ENCODE measurements at places on chromosomes 5 and 9. TPM values are rescaled to one million over a fixed set of nuclear protein-coding genes. Genes with fewer than 3 reads are reported as not detected.

KIF12 gene
- polyA plus RNA-seq, result 38.8 TPM

ORM2 gene
- 1.1 TPM for polyA plus RNA-seq

TAF11L5 gene
- not detected for polyA plus RNA-seq

GEMIN5 gene
- 2.7 TPM for polyA plus RNA-seq

MARCOL gene
- polyA plus RNA-seq, result not detected

CFAP77 gene
- polyA plus RNA-seq, result not detected

OCLN gene
- polyA plus RNA-seq, result 1.5 TPM

DAPK1 gene
- polyA plus RNA-seq, result 12.8 TPM

RANBP17 gene
- polyA plus RNA-seq, result 0.85 TPM

CETN3 gene
- polyA plus RNA-seq, result 6.0 TPM

ANKRD31 gene
- 0.12 TPM for polyA plus RNA-seq

PCDHGA5 gene
- 0.34 TPM for polyA plus RNA-seq

DBN1 gene
- polyA plus RNA-seq, result 85.7 TPM

CAMK2A gene
- polyA plus RNA-seq, result 0.06 TPM

WDR38 gene
- polyA plus RNA-seq, result not detected

IL9 gene
- polyA plus RNA-seq, result not detected

MGAT1 gene
- 180 TPM for polyA plus RNA-seq

RFESD gene
- 1.0 TPM for polyA plus RNA-seq

TMEM252 gene
- polyA plus RNA-seq, result 0.34 TPM

OTULINL gene
- 3.1 TPM for polyA plus RNA-seq

TEK gene
- 2.5 TPM for polyA plus RNA-seq

TRAF1 gene
- 5.3 TPM for polyA plus RNA-seq

CKMT2 gene
- 12.2 TPM for polyA plus RNA-seq

PCDHB14 gene
- polyA plus RNA-seq, result 2.5 TPM

GFRA3 gene
- 0.90 TPM for polyA plus RNA-seq

SMIM33 gene
- not detected for polyA plus RNA-seq

FCHSD1 gene
- 8.2 TPM for polyA plus RNA-seq

MCIDAS gene
- polyA plus RNA-seq, result 0.21 TPM

AFAP1L1 gene
- polyA plus RNA-seq, result 4.1 TPM

LCN9 gene
- polyA plus RNA-seq, result not detected

TRIM7 gene
- 3.3 TPM for polyA plus RNA-seq

SLC23A1 gene
- 0.78 TPM for polyA plus RNA-seq

GOLGA2 gene
- 52.6 TPM for polyA plus RNA-seq

FBP1 gene
- polyA plus RNA-seq, result 13.2 TPM

HK3 gene
- 48.0 TPM for polyA plus RNA-seq

TPPP gene
- 1.2 TPM for polyA plus RNA-seq

FOXD4L6 gene
- not detected for polyA plus RNA-seq

BTNL8 gene
- polyA plus RNA-seq, result 0.34 TPM

GARIN3 gene
- not detected for polyA plus RNA-seq

PCDHB3 gene
- polyA plus RNA-seq, result 0.90 TPM

TEX48 gene
- not detected for polyA plus RNA-seq

All from adipose tissue (tissue), 3 donors.